GM19239 (cell line): ENCODE measurements at places on chromosomes 2 and 18.

- DNase-seq, result no peak
Measured at GRCh38 chr2:189128970-189129369, 50.6 kb downstream of the COL5A2 start.

GRCh38 chr2:42028571-42029148 is 19.2 kb upstream of the PKDCC start:
- no peak for DNase-seq

GRCh38 chr2:113206251-113206650 is 32.5 kb downstream of the PSD4 start:
- DNase-seq, result no peak

DNA sequence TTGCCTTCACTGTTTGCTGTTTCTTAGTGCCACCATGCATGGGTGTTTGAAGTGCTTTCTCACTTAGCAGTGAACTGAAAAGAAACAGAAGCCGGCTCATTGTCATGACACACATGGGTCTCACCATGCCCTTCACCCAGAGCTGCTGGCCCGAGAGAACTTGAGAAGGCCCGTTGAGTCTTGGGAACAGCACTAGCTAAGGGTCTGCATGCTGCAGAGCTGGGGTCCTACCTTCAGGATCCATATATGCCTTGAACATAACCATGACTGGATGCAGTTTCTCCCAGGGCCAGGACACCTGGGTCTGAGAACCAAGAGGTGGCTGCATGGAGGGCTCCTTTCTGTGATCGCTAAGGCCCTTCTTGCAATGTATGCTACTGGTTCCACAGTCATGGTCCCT is 245.5 kb upstream of the HS6ST1 start:
- DNase-seq, result no peak

DNA sequence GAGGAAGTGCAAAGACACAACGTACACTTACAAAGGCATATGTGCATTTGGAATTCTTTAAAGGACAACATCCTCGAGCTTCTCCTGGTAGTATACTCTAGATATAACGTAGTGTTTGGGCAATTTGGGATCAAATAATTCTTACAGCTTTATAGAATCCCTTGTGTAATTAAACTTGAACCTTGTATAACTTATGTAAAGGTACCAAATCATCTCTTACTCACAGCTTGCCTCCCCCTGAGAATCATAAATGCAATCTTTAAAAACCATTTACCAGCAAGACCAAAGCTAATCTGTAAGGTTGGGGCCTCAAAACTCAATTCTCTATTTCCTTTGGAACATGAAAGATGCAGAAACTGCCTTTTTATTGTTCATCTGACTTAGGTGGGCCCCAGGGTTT is 12.2 kb upstream of the TNP1 start:
- DNase-seq, result no peak

- no peak for DNase-seq
Measured at GRCh38 chr2:10273215-10274175, 29.2 kb upstream of the HPCAL1 start.

DNA sequence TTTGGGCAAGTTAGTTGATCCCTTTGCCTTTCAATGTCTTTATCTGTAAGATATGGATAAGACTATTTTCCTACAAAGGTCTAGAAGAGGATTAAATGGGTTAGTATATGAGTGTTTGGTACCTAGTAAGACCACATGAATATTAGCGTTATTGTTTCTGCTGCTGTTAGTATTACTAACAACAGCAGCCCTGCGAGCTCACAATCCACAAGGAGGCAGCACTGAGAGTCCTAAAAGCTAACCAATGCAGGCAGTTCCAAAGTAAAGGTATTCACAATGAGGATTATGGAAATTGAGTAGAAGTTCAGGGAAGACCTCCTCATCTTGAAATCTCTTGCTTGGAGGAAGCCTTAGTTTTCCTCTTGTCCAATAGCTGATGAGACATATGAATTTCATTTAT is 248.9 kb downstream of the TDRD15 start:
- DNase-seq, result no peak

- no peak for DNase-seq
Measured at GRCh38 chr2:136434251-136434715, 316.3 kb upstream of the CXCR4 start.

GRCh38 chr2:191991442-191991841 is 144.6 kb upstream of the CAVIN2 start:
- DNase-seq, result no peak

DNA sequence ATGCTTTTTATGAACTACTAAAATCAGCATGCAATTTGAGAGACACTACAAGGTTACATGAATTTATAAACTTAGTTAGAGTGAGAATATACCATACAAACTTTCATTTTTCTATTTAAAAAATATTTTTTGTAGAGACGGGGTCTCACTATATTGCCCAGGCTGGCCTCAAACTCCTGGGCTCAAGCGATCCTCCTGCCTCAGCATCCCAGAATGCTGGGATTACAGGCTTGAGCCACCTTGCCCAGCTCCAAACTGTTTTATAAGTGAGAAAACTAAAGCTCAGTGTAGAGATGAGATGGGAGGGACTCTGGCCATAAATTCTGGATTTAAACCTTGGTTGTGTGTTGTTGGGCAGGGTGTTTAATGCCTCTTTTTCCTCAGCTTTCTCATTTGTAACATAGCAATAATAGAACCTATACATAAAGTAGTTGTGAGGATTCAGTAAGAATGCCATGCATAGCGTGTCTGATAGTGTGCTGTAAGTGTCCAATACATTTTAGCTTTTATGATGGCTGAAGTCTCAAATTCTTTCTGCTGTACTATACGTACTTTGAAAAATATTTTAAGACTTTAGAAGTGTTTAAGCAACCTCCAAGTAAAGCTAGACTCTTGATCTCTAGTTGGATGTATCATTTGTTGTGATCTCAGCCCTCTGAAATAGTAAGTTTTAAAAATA is 9.7 kb downstream of the CAB39 start:
- no peak for DNase-seq

GRCh38 chr2:223696719-223697118 is 94.6 kb upstream of the SCG2 start:
- no peak for DNase-seq

DNA sequence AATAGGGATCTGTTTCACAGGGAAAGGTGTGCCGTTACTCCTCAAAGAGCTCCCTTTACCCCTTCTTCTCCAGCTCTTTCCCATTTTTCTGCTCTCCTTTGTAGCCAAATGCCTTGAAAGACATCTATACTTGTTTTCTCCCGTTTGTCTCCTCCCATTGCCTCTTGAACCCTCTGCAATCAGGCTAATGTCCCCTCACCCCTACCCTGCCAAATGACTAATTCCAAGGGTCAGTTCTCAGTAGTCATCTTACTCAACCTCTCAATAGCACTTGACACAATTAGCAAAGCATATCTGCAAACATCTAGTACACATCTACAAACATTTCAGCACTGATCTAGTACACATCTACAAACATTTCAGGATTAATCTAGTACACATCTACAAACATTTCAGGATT is 12.6 kb downstream of the MRO start:
- DNase-seq, result no peak

GRCh38 chr2:223970343-223971128 is 13.3 kb downstream of the MRPL44 start:
- DNase-seq, result no peak

DNA sequence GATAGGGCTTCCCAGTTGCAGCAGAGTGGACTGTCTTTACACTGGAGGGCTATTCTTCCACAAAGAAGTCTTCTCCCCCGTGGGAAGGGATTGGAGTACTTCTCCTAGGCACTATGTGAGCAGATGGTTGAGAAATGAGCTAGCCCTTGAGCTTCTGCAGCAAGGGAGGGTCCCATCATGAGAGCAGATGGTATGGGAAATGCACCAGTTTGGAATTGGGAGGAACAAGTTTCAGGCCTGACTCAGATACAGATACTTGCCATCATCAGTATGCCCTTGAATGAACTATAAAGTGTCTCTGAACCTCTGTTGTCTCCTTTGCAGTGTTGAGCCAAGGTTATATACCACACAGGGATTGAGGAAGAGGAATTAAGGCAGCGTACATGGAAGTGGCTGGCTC is 757.4 kb downstream of the RNF144A start:
- no peak for DNase-seq

- DNase-seq, result no peak
Measured at GRCh38 chr2:66987733-66988132, 409.4 kb upstream of the ETAA1 start.
